Aorta (tissue), 5 donors: ENCODE measurements at places on chromosomes 16 and 17. TPM values are rescaled to one million over a fixed set of nuclear protein-coding genes. Genes with fewer than 3 reads are reported as not detected.

DNA sequence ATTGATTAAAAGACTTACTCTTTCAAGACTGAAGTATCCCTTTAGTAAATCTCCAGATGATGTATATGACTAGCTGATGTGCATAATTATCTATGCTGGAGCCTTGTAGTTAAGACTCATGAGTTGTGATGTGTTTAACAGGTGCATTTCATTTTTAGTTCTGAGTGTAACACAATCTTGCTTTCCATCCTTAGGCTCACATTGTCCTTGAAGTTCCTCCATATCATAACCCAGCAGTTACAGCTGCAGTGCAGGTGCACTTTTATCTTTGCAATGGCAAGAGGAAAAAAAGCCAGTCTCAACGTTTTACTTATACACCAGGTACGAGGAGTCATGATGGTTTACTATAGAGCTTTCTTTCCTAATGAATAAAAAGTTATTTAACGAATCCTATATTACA is 52.9 kb downstream of the ESRP2 start:
- H3K27me3 ChIP-seq = no peaks in the 10 kb centered on the region
- no peak for DNase-seq
- H3K27ac ChIP-seq = no peak overlapping the region
- no peaks in the 10 kb centered on the region for H3K4me1 ChIP-seq
- peaks cover 5% of the 10 kb centered on the region for H3K36me3 ChIP-seq

GRCh38 chr16:61807551-61807950 is 228.7 kb downstream of the CDH8 start:
- no peak for DNase-seq
- no peaks in the 10 kb centered on the region for H3K27me3 ChIP-seq
- H3K4me1 ChIP-seq = no peaks in the 10 kb centered on the region
- H3K4me3 ChIP-seq = no peak overlapping the region
- H3K36me3 ChIP-seq = no peaks in the 10 kb centered on the region
- H3K27ac ChIP-seq = no peak overlapping the region

The ARL5C gene
- total RNA-seq = not detected

The PRSS27 gene
- 1.3 TPM for total RNA-seq
